Liver (tissue), 10 donors: ENCODE measurements at places on chromosomes 12 and 14. TPM values are rescaled to one million over a fixed set of nuclear protein-coding genes. Genes with fewer than 3 reads are reported as not detected.

GRCh38 chr12:46187023-46187422 is 81.8 kb downstream of the SLC38A1 start:
- DNase-seq, result no peak

DNA sequence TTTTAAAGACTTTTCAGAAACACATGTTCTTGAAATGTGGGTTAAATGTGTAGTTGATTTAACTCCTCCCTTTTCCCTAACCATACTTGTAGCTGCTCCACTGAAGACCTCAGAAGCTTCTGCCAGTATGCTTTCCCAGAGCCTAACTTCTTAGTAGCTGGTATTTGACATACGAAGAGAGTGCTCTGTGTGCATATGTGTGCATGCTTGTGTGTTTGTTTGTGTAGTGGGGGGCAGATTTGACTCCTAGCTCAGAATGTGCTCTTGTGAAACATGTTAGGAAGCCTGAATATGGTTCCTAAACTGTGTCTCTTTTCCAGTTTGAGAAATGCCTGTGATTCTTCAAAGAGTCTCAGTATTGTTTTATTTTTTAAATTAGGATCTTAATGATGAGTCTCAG is 420.4 kb downstream of the PCNX1 start:
- DNase-seq, result no peak

GRCh38 chr14:76023757-76024156 is 38.2 kb downstream of the IFT43 start:
- DNase-seq, result no peak

DNA sequence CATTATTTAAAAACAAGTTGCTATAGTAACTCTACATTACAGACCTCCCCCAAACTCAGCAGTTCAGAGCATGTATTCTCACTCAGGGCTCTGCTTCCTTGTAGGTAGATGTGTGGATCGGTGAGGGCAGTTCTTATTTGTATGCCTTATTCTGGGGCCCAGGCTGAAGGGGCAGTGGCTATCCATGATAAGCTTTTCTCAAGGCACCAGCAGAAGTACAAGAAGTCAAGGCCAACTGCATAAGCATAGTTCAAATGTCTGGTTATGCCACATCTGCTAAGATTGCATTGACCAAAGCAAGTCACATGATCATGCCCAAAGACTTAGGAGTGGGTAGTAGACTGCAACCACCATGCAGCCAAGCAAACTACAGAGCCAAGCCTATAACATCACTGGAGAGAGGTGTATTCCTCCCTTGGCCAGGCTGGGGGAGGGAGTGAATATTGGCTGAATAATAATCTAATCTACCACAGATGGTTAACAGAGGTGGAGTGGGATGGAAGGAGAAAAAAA is 4.6 kb downstream of the PSEN1 start:
- no peak for DNase-seq

DNA sequence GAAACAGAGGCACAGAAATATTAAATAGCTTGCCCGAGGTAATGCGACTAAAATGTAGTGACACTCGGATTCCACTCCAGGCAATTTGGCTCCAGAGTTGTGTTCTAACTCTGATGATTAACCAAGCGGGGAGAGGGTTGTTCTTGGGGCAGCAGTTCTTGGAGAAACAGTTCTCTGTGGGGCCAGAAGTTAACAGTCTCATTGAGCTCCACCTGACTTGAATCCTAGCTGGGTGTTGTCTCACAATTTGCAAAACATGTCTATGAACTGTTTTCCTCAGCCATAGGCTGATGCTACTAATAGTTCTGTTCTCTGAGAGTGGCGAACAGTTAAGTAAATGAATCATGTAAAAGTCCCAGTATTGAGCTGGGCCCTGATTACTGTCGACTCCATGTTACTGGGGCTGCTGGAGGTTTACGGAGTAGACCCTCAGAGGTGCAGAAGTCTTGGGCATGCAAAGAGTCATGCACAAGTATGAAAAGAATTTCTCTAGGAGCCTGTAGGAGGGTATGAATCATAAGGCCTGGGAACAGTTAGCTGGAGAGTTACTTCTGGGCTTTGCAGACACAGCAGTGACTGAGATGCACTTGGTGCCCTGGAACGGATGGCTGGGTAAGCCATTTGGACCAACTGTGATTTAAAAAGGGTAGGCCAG is 15.4 kb upstream of the NIN start:
- no peak for DNase-seq

DNA sequence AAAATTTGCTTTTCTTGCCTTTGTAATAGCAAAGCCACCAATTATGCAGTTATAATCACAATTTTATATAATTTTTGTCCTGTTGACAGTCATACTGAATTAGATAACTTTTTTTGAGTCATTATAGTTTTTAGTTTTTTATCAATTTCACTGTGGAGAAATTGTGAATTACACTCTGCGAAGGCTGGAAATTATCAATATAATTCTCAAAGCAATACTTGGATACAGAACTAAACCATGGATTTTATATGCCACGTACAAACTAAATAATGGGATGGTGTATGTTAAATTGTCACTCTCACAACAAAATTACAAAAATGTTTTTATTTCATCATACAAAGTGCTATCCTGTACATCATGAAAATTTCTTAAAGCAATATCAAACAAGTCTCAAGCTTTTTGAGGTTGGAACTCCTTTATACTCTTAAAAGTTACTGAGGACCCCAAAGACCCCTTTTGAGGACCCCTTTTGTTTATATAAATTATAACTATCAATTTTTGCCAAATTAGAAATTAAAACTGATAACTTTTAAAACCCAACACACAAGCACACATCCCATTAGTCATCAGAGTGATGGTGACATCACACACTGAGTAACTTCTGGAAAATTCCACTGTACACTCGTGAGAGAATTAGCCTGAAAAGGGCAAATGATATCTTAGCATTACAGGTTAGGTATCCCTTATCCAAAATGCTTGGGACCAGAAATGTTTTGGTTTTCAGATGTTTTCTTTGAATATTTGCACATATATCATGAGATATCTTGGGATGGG is 19.8 kb upstream of the AQP2 start:
- DNase-seq, result no peak

DNA sequence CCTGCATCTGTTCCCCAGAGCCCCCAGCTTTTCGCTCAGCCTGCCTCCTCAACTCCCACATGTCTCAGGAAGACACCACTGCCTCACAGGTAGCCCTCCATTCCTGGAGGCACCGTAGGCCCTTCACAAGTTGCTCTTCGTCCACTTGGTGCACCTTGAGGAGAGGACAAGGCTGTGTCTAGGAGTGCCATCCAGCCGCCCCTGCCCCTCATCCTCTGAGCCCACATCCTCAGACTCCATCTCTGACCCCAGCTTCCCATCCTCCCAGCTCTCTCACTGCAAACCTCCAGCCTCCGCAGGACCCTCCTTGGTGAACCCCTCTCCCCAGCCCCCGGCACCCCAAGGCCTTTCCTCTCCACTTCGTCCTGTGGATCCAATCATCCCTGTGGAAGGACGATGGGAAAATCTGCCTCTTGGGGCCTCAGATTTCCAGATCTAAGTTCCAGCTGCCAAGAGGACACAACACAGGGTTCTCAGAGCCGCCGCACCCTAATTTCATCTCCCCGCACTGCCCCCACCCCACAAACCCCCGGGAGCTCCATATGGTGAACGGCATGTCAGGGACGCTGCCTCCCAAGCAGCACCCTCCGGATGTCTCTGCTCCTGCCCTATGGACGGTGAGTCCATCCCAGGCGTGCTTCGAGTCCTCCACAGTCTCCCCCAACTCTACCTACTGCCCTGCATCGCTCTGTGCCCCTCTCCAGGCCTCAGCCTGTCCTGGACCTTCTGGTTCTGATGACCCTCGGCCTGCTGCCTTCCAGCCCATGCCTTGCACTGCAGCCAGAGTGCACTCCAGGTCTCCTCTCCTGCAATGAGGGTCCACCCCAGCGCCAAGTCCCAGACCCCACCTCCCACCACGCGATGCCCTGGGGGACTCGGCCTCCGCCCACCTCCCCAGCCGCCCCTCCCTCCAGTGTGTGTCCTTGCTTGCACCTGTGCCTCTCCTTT is 314.1 kb upstream of the DIO3 start:
- peak; percentile 32 for DNase-seq

GRCh38 chr12:89840162-89840922 is 131.7 kb upstream of the ATP2B1 start:
- no peak for DNase-seq

The TM7SF3 gene
- total RNA-seq, result 54.3 TPM

The SETD1B gene
- 4.3 TPM for total RNA-seq

The ALKBH2 gene
- 24.2 TPM for total RNA-seq

The PLA2G1B gene
- 1.4 TPM for total RNA-seq

The DDN gene
- 0.09 TPM for total RNA-seq
